ENCODE measurements at places on chromosomes 5 and 9.
A peak's percentile ranks its signal among the peaks of the same experiment; 100 is the strongest.

GRCh38 chr9:129637102-129637501 lies 4.8 kb downstream of the ASB6 start:
- no peak overlapping the region for H3K27ac ChIP-seq
- no peak for DNase-seq
- no peaks in the 10 kb centered on the region for H3K27me3 ChIP-seq
- peaks cover 11% of the 10 kb centered on the region for H3K4me1 ChIP-seq

DNA sequence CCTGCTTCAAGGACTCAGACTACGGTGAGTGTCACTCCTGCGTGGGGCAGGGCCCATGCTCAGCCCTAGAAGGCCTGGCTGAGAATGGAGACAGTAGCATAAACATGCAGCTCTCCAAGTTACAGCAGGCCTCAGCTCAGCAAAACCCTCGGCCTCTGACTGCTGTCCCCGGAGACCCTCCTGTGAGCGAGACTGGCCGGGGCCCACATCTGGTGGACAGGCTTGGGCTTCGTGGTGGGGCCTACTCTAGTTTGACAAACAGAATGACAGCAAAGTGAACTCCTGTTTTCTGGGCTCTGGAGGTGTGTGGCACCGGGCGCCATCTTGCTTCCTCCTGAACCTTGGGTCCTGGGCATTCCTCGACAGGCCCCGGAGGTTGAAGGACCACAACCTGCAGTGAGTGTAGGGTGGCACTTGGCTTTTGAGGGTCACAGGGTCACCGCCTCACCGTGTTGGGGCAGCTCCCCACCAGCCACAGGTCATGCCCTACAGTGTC lies 97.5 kb downstream of the PHF2 start:
- no peak overlapping the region for H3K27ac ChIP-seq
- H3K36me3 ChIP-seq = no peaks in the 10 kb centered on the region
- DNase-seq = peak; percentile 5
- no peaks in the 10 kb centered on the region for H3K4me1 ChIP-seq
- no peaks in the 10 kb centered on the region for H3K27me3 ChIP-seq

DNA sequence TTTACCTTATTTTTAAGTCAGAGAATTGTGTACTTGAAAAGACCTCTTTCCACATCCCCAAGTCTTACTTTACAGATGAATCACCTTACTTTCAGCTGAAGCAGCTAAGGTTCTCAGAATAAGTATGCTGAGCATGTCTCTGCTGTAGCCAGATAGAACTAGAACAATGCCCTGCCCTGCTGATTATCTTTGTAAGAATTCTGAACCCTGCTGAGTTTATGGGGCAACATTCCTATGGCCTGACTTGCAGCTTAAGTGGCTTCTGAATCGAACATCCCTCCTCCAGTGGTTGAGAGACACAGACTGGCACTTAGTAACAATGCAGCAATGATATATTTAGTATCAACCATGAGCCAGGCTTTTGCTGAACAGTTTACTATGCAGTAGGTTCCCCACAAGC lies 592.0 kb upstream of the WWC1 start:
- H3K4me1 ChIP-seq = peaks cover 42% of the 10 kb centered on the region
- H3K27me3 ChIP-seq = no peaks in the 10 kb centered on the region
- H3K27ac ChIP-seq = peak overlapping the region; percentile 95
- DNase-seq = no peak

DNA sequence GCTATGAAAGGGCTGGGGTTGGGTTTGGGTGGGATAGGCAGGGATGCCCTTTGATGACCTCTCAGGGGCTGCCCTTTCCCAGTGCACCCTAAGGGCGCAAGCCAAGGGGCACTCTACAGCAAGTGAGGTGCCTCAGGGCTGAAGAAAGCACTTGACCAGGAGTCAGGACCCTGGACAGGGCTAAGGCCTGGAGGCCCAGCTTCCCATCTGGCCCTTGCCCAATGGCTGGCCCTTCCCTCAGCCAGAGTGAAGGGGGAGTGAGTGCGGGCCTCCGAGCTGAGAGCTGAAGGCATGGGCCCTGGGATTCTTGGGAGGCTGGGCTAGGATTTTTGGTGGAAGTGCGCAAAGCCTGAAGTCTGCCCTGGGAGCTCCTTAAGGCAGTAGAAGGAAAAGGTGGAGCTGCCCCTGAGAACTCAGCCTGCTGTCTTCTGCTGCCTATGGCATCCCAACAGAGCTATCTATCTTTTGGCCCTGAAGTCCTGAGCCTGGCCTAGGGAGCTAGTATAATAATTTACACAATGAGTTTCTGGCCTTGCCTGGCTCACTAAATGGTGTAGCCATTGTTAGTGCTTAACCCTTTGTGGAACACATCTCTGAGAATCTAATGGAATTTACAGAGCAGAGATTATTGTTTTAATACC lies 16.4 kb downstream of the JADE2 start:
- no peak overlapping the region for H3K27ac ChIP-seq
- H3K36me3 ChIP-seq = peaks cover 47% of the 10 kb centered on the region
- H3K4me3 ChIP-seq = no peak overlapping the region
- no peaks in the 10 kb centered on the region for H3K27me3 ChIP-seq

DNA sequence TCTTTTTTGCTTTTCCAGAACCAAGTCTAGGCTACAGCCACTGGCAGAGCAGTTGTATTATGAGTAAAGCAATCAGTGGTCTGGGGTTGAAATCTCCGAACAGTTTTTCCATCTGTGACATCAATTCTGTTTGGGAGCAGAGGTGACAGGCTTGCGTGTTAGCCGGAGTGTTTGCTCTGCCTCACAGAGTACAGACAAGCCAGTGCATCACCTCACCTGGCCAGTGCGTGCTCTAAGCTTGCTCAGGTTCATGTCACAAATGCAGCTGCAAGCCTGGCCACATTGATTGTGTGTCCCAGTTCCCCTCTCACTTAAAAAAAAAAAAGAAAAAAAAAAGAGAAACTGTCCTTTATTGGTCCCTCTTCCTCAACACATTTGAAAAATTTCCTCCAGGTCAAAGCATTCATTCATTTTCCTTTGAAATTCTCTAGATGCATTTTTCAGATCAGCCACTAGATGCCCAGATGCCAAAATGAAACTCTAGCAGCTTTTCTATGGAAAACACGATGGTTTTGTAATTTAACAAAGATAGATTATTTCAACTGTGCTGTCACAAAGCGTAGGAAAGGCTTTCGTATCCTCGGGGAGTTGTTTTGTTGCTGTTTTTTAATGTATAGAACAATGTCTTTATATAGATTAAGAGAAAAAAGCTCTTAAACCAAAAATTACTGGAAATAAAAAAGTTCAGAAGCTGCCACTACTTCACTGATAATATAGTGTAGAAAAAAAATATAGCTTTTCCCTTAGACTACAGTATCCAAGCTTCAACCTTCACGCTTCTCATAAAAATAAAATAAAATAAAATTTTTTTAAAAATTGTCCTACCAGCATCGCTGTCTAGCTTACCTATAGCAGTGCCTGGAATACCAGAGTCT lies 585.5 kb downstream of the TLE1 start:
- H3K27ac ChIP-seq = no peak overlapping the region
- DNase-seq = no peak
- H3K4me3 ChIP-seq = no peak overlapping the region
- H3K4me1 ChIP-seq = peaks cover 18% of the 10 kb centered on the region

- DNase-seq = peak; percentile 63
- H3K27me3 ChIP-seq = peaks cover 70% of the 10 kb centered on the region
- H3K36me3 ChIP-seq = no peaks in the 10 kb centered on the region
- H3K4me3 ChIP-seq = peak overlapping the region; percentile 79
Measured at GRCh38 chr9:17906176-17906840, 327.4 kb downstream of the SH3GL2 start.

DNA sequence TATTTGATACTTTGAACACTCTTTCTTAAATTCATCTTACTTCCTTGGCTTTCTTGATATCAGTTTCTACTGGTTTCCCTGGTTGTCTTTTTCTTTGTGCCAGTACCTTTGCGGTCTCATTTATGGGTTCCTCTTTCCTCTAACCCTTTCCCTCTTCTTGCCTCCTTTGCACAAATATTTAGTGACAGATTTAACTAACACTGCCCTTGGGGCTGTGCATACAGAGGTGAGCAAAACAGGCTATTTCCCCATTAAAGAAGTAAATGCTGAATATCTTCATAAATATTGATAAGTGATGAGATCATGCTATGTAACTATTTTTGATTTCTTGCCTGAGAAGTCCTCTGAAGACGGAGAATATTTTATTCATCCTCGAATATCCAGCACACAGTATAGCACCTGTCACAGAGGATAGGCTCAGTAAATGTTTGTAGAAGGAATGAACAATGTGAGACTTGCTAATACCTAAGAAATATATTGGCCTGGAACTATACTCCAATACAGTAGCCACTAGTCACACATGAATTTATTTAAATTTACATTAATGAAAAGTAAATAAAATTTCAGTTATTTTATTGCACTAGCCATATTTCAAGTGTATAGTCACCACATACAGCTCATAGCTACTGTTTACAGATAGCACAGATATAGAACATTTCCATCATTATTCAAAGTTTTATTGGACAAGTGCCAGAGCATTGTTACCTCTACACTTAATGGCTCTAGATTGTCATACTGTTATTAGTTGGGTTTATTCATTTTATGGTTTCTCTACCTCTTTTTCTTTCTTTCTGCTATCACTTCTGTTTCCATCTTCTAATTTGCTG lies 90.4 kb downstream of the RIC1 start:
- H3K27me3 ChIP-seq = no peaks in the 10 kb centered on the region
- H3K4me3 ChIP-seq = no peak overlapping the region
- peaks cover 43% of the 10 kb centered on the region for H3K36me3 ChIP-seq
- no peaks in the 10 kb centered on the region for H3K4me1 ChIP-seq
- no peak overlapping the region for H3K27ac ChIP-seq

GRCh38 chr9:135706288-135706687 lies 4.3 kb downstream of the KCNT1 start:
- peaks cover 2% of the 10 kb centered on the region for H3K4me1 ChIP-seq
- DNase-seq = no peak
- no peaks in the 10 kb centered on the region for H3K36me3 ChIP-seq
- H3K4me3 ChIP-seq = no peak overlapping the region

GRCh38 chr9:107472581-107473340 lies 16.8 kb downstream of the KLF4 start:
- H3K4me3 ChIP-seq = no peak overlapping the region
- H3K36me3 ChIP-seq = no peaks in the 10 kb centered on the region
- peaks cover 8% of the 10 kb centered on the region for H3K4me1 ChIP-seq
- peak overlapping the region; percentile 40 for H3K27ac ChIP-seq
- no peaks in the 10 kb centered on the region for H3K27me3 ChIP-seq

GRCh38 chr9:109907810-109908458 lies 127.9 kb downstream of the PALM2AKAP2 start:
- H3K4me1 ChIP-seq = peaks cover 12% of the 10 kb centered on the region
- no peak overlapping the region for H3K4me3 ChIP-seq
- H3K36me3 ChIP-seq = no peaks in the 10 kb centered on the region
- no peak for DNase-seq
- H3K27me3 ChIP-seq = no peaks in the 10 kb centered on the region

DNA sequence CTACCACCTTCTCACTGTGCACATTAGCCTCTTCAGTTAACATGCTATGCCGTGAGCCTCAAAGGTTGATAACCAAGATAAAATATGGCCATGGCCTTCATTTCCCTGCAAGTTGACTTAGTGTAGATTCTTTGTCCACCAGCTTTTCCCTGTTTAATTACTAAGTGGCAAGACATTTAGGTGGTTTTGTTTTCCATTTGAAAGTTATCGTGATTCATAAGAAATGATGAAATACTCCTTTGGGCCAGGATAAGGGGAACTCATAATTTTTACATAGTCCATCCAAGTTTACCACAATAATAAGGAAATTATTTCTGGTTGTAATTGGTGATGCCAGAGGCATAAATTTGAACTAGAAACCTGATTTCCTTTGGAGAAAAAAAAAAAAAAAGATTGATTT lies 609.6 kb downstream of the TAF11L14 start:
- no peaks in the 10 kb centered on the region for H3K4me1 ChIP-seq
- H3K4me3 ChIP-seq = no peak overlapping the region
- DNase-seq = no peak

DNA sequence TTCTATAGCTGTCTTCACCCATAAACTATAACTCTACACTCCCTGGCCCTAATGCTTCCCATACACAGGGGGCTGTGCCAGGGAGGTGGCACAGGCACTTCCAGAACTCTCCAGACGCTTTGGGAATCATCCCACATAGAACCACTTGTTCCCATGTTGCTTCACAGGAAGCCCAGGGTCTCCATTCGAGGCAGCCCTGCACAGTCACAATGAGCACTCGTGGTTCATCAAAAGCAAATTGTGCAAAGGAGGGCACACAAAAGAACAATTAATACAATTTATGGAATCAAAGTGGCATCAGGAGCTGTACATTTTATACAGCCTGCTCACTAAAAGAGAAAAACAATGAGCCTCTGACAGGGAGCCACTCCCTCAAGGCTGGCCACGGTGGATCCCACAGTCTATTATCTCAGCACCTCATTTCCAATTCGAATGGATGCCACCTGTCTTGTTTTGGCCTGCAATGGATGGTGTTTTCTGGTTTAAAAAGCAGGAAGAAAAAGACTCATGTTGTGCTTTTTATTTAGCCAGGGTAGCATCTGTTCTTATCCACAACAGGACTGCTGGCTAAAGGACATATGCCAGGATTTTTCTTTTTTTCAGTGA lies 354.8 kb downstream of the ENC1 start:
- H3K4me3 ChIP-seq = no peak overlapping the region
- DNase-seq = no peak
- H3K36me3 ChIP-seq = no peaks in the 10 kb centered on the region
- peaks cover 8% of the 10 kb centered on the region for H3K4me1 ChIP-seq
- no peak overlapping the region for H3K27ac ChIP-seq

- peaks cover 25% of the 10 kb centered on the region for H3K4me1 ChIP-seq
- H3K36me3 ChIP-seq = peaks cover 11% of the 10 kb centered on the region
- no peak for DNase-seq
- no peak overlapping the region for H3K27ac ChIP-seq
- no peaks in the 10 kb centered on the region for H3K27me3 ChIP-seq
Measured at GRCh38 chr5:167554564-167555290, 736.7 kb upstream of the WWC1 start.

DNA sequence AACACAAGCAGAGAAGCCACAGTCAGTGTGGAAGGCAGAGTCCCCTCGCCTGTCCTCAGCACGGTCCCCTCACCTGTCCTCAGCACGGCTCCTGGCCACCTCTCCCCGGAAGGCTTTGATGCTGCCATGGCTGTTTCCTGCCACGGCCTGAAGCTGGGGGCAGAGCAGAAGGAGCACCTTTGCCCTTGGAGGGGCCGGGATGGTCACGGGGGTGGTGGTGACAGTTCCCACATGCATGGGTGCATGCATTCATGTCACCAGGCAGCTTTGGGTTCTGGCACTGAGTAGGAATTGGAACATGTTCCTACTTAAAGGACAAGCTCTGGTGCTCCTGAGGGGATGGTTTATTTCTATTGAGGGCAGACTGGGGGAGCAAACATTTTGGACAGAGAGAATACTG lies 57.8 kb upstream of the PHYKPL start:
- H3K36me3 ChIP-seq = peaks cover 2% of the 10 kb centered on the region
- no peak overlapping the region for H3K4me3 ChIP-seq
- no peak overlapping the region for H3K27ac ChIP-seq
- H3K4me1 ChIP-seq = peaks cover 5% of the 10 kb centered on the region
